ENCODE measurements at places on chromosomes 1 and 21. TPM values are rescaled to one million over a fixed set of nuclear protein-coding genes. Genes with fewer than 3 reads are reported as not detected.

GRCh38 chr21:44767834-44768831 is 33.5 kb downstream of the UBE2G2 start:
- DNase-seq = no peak

- no peak for DNase-seq
Observed at GRCh38 chr1:85202864-85203255, 2.0 kb upstream of the SYDE2 start.

DNA sequence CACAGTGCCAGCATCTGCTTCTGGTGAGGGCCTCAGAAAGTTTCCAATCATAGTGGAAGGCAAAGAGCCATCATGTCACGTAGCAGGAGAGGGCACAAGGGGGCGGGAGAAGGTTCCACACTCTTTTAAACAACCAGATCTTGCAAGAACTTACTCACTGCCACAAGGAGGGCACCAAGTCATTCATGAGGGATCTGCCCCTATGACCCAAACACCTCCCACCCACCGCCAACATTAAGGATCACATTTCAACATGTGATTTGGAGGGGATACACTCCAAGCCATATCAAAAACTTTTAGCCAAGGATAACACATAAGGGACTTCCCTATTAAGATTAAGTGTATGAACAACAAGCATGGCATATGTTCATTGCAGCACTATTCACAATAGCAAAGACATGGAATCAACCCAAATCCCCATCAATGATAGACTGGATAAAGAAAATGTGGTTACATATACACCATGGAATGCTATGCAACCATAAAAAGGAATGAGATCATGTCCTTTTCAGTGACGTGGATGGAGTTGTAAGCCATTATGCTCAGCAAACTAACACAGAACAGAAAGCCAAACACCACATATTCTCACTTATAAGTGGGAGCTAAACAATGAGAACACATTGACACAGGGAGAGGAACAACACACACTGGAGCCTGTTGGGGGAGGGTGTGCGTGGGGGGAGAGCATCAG is 19.9 kb upstream of the SLC35F3 start:
- DNase-seq = no peak

- no peak for DNase-seq
Observed at GRCh38 chr1:116242741-116243140, 130.3 kb upstream of the ATP1A1 start.

DNA sequence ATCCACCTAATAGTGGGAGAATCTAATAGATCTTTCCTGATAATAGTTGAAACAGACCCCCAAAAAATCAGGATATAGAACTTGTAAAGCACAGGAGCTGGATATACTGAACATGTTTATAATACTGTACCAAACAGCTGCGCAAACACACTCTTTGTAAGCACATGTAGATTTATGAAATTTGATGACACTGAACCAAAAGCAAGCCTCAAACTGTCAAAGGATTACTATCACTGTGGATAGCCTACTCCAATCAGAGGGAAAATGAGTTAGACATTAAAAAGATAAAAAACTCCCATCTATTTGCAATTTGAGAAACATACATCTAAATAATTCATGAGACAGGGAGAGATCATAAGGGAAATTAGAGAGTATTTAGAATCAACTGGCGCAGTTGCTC is 26.1 kb downstream of the RCAN3 start:
- no peak for DNase-seq

GRCh38 chr1:226369110-226369509 is 38.8 kb downstream of the PARP1 start:
- DNase-seq = no peak

- DNase-seq = peak; percentile 56
Observed at GRCh38 chr1:221431068-221431651, 310.7 kb downstream of the DUSP10 start.

GRCh38 chr1:76292418-76293184 is 218.1 kb downstream of the ST6GALNAC3 start:
- no peak for DNase-seq

GRCh38 chr1:196660852-196661251 is 9.0 kb downstream of the CFH start:
- DNase-seq = peak; percentile 63

DNA sequence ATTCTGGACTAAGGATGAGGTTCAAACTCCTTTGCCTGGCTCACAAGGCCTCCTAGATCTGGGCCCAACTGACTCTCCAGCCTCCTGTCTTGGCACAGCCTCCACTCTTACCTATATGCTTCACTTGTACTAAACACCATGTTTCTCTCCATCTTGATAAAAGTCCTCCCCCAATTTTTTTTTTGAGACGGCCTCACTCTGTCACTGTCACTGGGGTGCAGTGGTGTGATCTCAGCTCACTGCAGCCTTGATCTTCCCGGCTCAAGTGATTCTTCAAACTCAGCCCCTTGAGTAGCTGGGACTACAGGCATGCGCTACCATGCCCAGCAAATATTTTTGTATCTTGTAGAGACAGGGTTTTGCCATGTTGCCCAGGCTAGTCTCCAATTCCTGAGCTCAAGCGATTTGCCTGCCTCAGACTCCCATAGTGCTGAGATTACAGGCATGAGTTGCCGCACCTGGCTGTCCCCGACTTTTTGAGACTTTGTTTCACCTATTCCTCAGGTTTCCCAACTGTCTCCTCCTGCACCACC is 39.7 kb downstream of the CD34 start:
- no peak for DNase-seq

DNA sequence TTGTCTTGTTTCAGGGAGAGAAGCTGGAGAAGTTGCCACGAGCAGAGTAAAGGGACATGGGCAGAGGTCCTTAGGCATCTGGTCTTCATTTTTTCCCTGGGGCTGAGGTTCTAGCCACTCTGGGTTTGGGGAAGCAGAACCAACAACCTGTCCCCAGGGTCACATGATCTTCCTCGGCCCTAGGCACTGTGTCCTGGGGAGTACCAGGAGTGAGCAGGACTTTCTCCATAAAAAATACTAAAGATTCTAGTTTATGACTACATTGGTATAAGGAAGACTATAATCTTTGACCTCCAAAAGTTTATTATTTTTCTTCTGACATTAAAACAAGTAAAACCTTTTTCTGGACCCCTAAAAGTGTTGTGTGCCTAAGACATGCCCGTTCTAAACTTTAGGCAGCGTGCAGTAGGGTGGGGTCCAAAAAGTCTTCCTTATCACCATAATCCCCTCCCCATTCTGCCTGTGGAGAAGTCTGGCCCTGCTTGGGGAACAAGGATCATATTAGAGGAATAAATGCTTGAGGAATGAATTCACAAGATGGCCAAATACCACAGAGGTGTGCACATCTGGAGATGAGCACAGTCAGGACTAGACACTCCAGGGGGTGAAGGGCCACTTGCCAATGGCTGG is 19.3 kb upstream of the IGSF3 start:
- DNase-seq = no peak

DNA sequence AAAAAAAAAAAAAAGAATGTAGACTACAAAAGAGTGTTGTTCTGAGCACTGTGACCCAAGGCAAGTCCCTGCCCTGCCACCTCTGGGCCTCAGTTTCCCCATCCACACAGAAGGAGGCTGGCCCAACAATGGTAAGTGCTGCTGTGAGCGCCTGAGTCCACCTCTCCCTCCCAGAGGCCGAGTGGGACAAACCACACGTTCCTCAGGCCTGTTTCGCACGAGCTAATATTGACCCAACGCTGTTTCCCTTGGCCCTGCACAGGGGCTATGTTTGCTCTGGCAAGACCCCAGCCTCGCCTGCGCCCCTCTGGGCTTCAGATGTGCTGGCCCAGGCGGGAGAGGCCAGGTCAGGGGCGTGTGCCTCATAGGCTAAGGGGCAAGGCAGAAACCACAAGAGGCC is 12.6 kb upstream of the LAPTM5 start:
- DNase-seq = no peak

- DNase-seq = peak; percentile 48
Observed at GRCh38 chr1:185069202-185069772, 23.9 kb downstream of the RNF2 start.

DNA sequence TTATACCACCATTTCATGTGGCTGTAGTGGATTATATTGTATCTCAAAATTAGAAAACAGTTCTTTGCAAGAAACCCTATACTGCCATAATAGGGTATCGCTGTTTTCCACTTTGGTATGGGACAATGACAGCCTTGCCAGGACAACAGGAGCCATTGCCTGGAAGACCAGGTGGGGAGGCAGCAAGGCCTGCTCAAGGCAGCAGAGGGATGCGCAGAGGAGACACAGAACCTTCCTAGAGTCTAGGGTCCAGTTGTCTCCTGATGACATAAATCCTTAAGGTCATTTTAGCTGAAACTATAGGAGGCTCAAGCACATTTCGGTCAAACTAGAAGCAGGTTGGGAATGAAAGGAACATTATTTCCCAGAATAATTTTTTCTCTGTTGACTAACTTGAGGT is 27.6 kb downstream of the IFNGR2 start:
- DNase-seq = no peak

- peak; percentile 12 for DNase-seq
Observed at GRCh38 chr21:27536319-27536718, 569.4 kb upstream of the ADAMTS5 start.

GRCh38 chr1:58017641-58018040 is 528.9 kb downstream of the OMA1 start:
- DNase-seq = no peak

- DNase-seq = no peak
Observed at GRCh38 chr1:232769733-232770132, 35.5 kb upstream of the MAP10 start.

DNA sequence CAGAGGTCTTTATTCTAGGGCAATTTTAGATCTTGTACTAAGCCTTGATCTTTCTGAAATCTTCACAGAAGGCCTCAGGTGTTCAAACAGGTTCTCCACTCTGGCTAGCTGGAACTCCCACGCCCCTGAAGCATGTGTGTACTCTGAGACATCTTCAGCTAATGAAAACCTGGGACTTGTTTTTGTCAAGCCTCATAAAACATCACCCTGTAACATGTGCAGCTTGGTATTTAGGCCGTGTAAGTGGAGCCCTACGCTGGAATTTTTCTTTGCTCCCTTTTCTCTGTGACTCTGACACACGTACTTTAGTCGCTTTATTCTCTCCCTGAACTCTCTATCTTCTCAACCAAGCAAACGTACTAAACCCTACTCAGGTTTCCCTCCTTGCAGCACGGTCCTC is 701.9 kb upstream of the ZP4 start:
- no peak for DNase-seq

DNA sequence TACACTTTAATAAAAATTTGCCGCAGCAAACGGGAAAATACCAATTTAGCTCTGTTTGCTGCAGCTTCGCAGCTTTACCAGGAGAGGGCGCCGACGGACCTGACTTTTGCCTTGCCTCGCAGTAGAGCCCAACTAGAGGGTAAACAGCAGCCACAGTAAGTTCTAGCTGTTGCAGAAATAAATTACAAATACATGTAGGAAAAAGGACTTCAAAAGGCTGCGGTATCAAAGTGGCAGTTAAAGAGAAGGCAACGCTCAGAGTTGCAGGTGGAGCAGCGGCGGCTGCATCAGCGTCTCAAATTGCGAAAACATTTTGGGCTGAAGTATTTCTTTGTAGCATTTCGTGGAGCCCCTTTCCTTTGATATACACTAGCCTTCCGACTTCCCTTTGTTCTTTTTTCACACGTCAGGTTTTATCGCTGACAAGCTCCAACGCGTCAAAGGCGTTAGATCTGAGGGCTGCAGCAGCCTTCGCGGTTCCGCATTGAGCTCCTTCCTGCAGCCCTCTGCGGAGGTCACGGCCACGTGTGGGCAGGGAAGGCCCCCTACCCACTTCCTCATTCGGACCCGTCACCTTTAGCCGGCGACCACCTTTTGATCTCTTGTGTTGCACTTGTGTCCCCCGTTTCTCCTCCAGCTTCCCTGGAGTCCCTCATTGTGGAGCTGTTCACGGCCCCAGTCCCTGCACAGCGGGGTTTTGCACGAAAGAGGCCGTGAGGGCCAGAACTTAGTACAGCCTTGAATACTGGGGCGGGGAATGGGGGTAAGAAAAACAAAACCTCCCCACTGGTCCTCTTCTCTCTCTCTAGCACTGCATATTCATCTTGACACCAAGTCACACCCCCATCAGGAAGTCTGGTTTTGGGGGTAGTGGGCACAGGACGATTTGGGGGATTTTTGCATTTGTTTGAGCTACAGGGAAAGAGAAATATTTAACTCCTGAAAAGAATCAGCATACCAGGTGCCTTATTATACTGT is 72.8 kb downstream of the S1PR1 start:
- peak; percentile 73 for DNase-seq

- DNase-seq = no peak
Observed at GRCh38 chr1:189697113-189697512, 780.6 kb downstream of the BRINP3 start.

DNA sequence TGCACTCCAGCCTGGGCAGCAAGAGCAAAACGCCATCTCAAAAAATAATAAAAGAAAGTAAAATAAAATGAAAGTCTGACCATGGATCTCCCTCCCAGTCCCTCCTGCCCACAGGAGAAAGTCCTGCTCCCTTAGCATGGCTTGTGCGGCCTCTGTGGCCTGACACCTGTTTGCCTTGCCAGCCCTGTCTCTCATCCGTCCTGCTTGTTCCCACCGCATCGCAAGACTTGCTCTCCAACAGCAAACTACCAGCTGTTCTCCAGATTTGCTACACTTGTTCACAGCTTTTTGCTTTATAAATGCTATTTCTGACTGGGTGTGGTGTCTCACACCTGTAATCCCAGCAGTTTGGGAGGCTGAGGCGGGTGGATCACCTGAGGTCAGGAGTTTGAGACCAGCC is 2.7 kb downstream of the ETV3L start:
- no peak for DNase-seq

DNA sequence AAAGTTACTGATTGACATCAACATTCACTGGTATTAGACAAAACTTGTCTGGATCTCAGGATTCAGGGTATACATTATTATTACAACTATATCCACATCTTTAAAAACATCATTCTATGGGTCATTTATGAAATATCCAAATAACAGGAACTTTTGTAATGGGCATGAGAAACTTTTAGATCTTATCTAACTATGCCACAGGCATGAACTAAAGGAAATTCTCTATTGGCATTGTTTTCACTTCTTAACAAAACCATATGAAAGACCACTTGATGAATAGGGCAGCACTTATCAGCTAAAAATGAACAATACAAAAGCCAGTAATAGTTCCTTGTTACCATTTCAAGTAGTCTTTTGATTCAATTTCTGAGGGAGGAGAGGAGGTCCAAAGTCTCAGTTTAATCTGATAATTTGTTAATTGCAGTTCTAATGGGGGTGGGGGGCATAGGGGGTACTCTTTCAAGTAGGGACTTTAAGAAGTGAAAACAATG is 30.8 kb upstream of the CPLANE2 start:
- no peak for DNase-seq

DNA sequence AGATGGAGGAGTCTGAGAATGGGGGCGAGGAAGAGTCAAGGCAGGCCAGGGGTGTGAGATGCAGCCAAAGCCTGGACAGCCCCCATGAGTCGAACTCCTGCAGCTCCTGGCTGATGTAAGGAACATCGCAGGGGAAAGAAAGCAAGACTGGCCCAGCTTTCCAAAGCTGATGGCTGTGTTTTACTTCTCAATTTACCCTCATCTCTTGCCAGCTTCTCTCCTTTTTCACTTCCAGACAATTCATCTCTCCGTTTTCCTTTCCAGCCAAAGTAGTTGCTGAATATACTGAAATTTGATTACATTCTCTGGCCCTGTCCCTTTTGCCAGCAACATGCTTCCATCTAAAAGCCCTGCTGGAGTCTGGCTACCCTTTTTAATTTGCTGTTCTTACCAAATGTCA is 40.0 kb upstream of the UBE2U start:
- DNase-seq = no peak

The CD55 gene
- 14.6 TPM for total RNA-seq

The ZNF678 gene
- 14.2 TPM for total RNA-seq

The CCDC27 gene
- total RNA-seq = 0.09 TPM

The JAM2 gene
- total RNA-seq = 0.63 TPM

The WDR64 gene
- total RNA-seq = not detected

The DIO1 gene
- total RNA-seq = not detected

The MXRA8 gene
- total RNA-seq = 50.4 TPM

The CD5L gene
- not detected for total RNA-seq

The OR2AK2 gene
- total RNA-seq = not detected
